ENCODE measurements at places on chromosomes 5 and 9.

- no peak for DNase-seq
Observed at GRCh38 chr9:21841133-21841532, 38.7 kb downstream of the MTAP start.

DNA sequence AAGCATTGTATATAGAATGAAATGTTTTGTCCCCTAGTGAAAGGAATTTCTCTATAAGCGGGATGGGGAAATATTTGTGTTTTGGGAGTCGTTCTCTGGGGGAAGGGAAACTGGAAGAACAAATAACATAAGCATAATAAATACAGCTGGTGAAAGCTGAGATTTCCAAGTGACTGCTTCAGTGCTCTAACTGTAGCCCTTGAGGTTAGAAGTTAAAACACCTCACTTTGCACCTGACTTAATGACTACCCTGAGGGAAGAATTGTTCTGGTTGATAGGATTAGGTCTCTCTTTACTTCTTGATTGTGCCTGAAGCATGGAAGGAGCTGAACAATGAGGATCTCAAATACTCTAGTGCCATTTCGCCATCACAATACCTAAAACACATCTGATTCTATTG, 307.4 kb downstream of the MAN2A1 start:
- DNase-seq: no peak

- DNase-seq: no peak
Observed at GRCh38 chr9:131685753-131686706, 53.8 kb downstream of the RAPGEF1 start.

DNA sequence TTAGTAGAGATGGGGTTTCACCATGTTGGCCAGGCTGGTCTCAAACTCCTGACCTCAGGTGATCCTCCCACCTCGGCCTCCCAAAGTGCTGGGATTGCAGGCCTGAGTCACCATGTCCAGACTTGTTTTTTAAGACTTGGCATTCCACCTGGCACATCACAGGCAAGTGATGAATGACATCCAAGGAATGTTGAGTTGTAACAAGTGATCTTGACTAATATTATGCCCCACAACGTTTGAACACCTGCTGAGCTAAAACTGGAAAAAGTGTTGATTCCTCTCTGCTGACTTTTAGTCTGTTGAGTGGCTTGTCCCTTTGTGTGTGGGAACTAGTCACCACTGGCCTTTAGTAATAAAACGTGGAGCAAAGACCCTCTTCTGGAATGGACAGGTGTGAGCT, 54.6 kb downstream of the SUB1 start:
- no peak for DNase-seq

- DNase-seq: no peak
Observed at GRCh38 chr9:96721731-96722429, 56.0 kb downstream of the ZNF510 start.

DNA sequence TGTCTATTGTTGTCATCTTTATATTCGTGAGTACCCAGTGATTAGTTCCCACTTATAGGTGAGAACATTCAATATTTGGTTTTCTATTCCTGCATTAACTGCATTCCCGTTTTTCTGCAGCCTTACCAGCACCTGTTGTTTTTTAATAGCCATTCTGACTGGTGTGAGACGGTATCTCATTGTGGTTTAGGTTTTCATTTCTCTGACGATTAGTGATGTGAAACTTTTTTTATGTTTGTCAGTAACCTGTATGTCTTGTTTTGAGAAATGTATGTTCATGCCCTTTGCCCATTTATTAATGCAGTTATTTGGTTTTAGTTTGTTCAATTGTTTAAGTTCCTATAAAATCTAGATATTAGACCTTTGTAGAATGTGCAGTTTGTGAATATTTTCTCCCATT, 546.0 kb upstream of the RORB start:
- no peak for DNase-seq

GRCh38 chr9:76271755-76272154, 122.5 kb downstream of the RFK start:
- DNase-seq: no peak

DNA sequence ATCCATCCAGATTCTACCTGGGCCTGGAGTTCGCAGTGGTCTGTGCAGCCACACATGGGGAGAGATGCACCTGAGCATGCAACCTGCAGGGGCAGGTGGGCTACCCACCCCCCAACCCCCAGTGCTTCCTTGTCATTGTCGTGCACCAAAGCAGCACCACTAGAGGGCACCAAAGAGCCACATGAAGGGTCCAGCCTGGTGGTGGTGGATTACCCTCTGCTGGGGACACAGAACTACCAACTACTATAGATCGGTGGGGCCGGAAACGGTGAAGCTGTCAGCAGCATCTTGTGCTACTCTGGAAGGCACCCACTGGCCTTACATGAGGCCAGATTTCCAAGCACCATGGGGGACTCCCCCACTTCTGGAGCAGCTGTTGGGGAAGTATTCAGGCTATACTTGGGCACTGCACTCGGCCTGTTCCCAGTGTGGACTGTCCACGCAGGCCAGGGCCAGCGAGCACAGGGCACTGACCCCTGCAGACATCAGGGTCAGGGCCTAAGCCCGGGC, 60.2 kb upstream of the TBC1D2 start:
- DNase-seq: peak; percentile 42

GRCh38 chr5:115456539-115457040, 88.0 kb downstream of the FEM1C start:
- DNase-seq: no peak

DNA sequence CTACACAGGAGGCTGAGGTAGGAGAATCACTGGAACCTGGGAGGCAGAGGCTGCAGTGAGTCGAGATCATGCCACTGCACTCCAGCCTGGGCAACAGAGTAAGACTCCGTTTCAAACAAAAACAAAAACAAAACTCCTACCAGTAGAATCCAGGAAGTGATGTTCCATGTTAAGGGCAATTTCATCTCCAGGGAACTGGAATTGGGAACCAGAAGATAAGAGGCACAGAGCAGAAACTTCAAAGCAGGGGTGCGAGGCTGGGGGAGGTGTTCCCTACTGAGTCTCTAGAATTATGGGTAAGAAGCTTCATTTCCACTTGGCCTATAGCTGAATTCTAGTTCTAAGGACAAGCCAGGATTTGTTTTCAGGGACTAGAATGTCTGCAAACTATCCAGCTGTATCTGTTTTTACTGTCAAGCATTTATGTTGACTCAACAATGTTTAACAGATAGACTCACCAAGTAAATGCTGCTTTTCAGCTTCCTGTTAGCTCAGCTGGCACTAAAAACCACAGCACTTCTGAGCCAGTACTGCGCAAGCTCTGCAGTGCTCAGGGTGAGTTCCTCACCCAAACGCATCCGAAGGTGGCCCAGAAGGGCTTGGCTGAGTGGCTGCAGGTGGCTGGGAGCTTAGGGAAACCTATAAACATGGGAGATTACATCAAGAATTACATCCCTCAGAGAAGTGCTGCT, 320.1 kb downstream of the MTRR start:
- no peak for DNase-seq

DNA sequence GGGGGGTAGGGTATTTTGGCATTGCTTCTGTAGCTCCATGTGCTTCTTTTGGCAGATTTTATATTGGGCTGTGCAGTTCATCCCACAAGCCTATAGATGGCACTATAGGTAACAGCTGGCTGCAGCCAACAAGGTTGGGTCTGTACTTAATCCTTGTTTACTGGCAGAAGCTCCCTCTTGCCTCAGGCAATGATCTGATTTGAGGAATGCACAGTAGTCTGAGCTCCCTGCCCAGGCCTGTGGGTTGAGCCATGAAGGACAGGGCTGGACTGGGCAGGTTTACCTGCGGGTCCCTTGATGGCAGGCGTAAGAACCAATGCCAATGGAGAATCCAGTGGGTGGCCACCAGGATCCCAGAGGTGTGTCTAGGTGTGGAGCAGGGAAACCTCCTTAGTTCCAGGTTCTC, 11.7 kb upstream of the OR1J2 start:
- peak; percentile 29 for DNase-seq

DNA sequence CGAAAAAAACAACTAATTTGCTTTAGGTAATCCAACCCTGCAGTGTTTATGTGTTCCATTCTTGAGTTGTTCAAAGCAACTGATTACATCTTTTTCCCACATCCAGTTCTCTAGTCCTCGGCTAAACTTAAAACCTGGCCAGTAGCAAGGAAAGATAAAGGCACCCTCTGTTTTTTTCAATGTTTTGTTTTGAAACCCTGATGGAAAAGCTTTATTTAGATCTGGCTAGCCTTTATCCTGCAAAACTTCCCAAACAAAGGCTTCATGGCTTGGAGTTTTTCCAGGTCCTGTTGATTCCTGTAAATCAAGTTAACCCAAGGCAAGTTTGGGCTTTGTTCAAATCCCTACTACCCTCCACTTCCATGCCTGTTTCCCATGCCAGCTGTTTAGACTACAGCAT, 105.1 kb downstream of the CEMIP2 start:
- DNase-seq: no peak

DNA sequence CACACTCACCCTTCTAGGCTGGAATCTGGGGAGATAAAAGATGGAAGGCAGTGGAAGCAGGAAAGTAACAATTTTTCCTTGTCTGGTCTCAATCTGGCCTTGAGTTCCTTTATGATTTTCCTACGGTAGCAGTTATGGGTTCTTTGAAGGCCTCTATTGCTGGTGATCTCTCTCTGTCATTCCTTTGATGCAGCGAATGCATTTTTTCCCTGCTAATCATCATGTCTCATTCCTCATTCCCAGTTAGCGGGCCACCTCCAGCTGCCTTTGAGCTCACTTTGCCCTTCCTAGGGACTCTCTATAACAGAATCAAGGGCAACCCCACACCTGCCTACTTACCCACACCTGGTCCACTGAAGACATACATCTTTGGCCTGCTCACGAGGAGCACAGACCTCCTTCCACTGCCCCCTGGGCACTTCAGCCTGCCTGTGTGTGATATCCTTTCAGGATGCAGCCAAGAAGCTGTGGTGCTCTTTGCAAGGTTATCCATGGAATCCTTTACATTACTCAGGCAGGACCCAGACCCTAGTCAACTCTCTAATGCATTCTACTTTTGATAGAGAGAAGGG, 191.7 kb downstream of the DRD1 start:
- no peak for DNase-seq

GRCh38 chr5:40436535-40437237, 243.0 kb upstream of the PTGER4 start:
- DNase-seq: no peak

- DNase-seq: no peak
Observed at GRCh38 chr5:121384359-121384758, 467.3 kb upstream of the FTMT start.

- no peak for DNase-seq
Observed at GRCh38 chr5:6041977-6042550, 336.3 kb downstream of the MED10 start.

DNA sequence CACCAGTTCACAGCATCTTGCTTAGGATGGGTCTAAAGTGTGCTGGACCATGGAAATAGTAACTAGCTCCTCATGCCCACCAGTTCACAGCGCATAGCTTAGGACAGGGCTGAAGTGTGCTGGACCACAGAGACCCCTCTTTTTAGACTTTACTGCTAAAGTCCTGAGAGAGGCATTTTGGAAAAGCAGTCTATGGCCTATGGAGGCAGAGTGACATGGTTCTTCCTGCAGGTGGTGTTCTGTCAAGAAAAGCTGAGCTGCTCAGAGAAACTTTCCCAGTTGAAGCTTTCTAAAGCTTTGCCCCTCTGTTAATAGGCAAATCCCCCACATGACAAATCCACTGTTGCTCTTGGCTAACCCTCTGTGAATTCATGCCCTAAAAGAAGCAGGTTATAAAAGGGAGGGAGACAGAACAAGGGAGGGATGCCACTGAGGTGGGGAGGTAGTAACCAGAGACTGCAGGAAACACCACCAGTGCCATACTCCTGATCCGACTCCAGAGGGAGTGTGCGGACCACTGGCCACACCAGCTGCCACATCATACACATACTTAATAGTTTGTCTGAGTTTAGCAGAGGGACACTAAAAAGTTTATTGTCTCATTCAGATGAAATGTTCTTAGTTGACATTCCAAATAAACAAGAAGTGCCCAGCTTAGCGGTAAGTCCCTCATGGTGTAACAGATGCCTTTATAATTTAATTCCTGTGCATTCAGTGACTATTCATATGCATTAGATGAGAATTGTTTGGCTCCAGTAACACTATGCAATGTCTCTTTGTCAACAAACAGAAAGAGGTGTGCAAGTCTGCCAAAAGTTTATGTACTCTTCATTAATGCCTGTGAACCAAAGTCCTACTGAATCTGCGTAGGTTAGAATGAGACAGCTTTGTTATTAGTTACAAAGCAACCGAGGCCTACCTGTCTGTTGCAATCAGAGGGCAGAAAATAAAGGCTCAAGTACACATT, 236.2 kb upstream of the NFIL3 start:
- no peak for DNase-seq

GRCh38 chr5:104189031-104189430, 626.4 kb upstream of the NUDT12 start:
- peak; percentile 13 for DNase-seq

- DNase-seq: no peak
Observed at GRCh38 chr5:16663840-16664239, 47.0 kb upstream of the RETREG1 start.

- no peak for DNase-seq
Observed at GRCh38 chr5:55226934-55227663, at the start of gene MCIDAS. TSS of gene MCIDAS (minus strand) at chr5:55227315. CDS start at chr5:55227138, 177 bp downstream.

DNA sequence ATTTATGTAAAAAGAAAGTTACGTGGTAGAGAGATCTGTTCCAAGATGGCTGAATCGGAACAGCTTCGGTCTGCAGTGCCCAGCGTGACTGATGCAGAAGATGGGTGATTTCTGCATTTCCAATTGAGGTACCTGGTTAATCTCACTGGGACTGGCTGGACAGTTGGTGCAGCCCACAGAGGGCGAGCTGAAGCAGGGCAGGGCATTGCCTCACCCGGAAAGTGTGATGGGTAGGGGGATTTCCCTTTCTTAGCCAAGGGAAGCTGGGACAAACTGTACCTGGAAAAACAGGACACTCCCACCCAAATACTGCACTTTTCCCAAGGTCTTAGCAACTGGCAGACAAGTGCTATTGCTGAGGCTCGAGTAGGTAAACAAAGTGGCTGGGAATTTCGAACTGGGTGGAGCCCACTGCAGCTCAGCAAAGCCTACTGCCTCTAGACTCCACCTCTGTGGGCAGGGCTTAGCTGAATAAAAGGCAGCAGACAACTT, 13.1 kb upstream of the HSD17B4 start:
- DNase-seq: no peak

GRCh38 chr5:79151942-79152671, 40.5 kb downstream of the BHMT start:
- DNase-seq: no peak

GRCh38 chr9:73077625-73078030, 74.0 kb upstream of the ANXA1 start:
- DNase-seq: no peak
